ENCODE measurements at places on chromosomes 5 and 9.

- DNase-seq = no peak
Measured at GRCh38 chr5:171906703-171907590, 99.5 kb downstream of the FBXW11 start.

DNA sequence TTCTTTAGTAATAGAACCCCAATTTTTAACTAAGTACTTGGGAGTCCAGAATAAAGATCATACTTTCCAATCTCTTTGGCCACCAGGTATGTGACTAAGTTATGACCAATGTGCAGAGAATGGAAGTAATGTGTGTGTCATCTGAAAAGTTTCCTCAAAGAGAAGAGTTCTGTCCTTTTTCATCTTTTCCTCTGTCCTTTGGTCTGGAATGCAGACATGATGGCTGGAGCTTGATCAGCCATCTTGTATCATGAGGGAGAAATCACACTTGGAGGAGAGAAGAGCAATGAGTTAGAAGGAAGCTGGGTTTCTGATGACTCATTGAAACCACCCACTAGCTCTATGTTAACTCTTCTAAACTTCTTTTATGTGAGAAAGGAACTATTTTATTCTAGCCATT lies 5.5 kb upstream of the CPEB4 start:
- DNase-seq = no peak

DNA sequence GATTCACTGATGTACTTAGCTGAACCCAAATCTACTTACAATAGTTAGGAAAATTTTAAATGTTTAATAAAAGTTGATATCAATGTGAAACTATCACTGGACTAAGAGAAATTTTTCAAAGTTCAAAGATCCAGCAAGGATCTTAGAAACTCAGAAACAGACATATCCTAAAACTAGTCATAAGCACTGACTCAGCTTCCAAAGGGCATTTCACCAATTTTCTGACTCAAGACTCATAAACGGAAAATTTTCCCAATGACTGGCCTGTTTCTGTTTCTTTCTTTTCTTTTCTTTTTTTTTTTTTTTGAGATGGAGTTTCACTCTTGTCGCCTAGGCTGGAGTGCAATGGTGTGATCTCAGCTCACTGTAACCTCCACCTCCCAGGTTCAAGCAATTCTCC lies 66.6 kb downstream of the CDC14B start:
- no peak for DNase-seq

DNA sequence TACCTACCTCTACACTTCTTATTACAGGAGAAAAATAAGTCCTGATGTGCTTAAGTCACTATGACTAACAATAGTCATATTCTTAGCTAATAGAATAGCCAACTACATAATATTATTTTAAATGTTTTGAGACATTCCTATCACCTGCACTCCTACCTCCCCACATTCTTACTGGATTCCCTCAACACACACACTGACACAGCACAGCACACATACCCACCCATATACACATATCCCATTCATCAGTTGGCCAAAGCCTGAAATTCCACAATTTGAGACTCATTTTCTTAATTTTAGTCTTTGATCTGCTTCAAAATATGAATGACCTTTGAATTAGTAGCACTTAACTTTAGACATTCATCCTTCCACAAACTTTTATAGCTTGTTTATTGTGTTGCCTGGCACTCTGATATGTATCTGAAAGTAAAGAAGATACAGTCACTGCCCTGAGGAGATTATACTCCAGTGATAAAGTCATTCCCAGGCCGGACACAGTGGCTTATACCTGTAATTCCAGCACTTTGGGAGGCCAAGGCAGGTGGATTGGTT lies 168.3 kb upstream of the RASA1 start:
- DNase-seq = no peak

- DNase-seq = no peak
Measured at GRCh38 chr5:40842351-40842750, 1.2 kb downstream of the CARD6 start.

DNA sequence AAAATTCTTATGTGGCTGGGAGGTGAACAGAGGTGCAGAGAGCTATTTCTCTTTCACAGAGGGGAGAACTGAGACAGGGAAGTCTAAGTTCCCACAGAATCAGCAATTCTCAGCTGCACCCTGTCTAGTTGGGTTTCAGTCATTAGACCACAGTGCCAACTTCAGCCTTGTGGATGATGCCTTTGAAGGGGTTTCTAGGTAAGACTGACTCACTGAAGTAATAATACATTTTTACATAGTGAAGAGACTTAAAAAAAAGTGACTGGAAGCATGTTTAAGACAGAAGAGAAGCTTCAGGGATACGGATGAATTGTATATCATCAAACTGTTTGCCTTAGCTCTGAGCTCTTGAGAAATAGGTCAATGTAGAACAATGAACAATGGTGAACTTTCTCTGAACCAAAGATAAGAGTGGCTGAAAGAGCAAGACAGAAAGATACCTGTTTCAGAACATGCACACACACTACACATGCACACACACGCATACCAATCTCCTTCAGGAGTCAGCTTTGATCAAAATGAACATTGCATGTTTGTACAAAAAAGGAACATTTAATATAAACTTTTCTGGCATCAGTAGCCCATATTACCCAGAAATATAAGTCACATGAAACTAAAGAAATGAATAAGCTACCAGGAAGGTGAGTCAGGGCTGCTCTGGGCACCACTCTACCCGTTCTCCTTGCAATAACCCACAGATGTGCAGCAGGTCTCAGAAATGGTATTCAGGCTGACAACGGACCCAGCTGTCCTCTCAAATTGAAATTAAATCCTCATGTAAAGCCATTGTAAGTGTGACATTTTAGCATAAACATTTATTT lies 12.6 kb upstream of the FYB1 start:
- no peak for DNase-seq

DNA sequence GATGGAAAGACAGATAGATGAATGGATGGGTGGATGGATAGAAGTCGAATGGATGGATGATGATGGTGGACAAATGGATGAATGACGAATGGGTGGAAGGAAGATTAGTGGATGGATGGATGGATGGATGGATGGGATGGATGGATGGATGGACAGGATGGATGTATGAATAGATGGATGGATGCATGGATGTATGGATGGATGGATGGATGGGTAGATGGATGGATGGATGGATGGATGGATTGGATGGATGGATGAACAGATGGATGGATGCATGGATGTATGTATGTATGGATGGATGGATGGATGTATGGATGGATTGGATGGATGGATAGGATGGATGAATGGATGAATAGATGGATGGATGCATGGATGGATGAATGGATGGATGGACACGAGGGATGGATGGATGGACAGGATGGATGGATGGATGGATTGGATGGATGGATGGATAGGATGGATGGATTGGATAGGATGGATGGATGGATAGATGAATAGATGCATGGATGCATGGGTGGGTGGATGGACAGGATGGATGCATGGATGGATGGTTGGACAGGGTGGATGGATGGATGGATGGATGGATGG lies 52.4 kb downstream of the DUSP1 start:
- no peak for DNase-seq

DNA sequence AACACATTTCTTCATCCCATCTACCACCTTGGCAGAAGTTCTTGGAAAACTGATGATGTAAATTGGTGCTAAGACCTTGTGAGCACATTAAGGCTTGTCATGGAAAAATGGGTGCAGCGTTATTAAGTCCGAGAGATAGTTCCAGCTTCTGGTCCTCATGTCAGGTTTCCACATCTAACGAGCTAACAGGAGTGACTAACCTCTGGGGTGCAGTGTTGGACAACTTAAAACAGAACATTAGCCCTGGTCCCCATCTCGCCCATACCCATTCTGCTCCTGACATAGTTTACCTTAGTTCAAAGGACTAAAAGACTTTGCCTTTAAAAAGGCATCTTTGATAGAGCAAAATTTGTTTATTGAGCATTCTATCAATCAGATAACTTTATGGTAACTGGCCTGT lies 128.0 kb downstream of the SLC1A3 start:
- no peak for DNase-seq

- DNase-seq = no peak
Measured at GRCh38 chr5:19498852-19499251, 489.1 kb downstream of the CDH18 start.

- DNase-seq = no peak
Measured at GRCh38 chr9:99472240-99472915, 250.3 kb downstream of the SEC61B start.

- DNase-seq = no peak
Measured at GRCh38 chr5:101590384-101590783, 687.3 kb upstream of the ST8SIA4 start.

GRCh38 chr5:174910245-174910737 lies 185.9 kb downstream of the MSX2 start:
- peak; percentile 15 for DNase-seq
